ENCODE measurements at places on chromosomes 4 and X. TPM values are rescaled to one million over a fixed set of nuclear protein-coding genes. Genes with fewer than 3 reads are reported as not detected.

Gene ADGRG4
- polyA plus RNA-seq: not detected

Gene GRSF1
- 39.6 TPM for polyA plus RNA-seq

Gene STATH
- not detected for polyA plus RNA-seq

Gene STK32B
- 0.24 TPM for polyA plus RNA-seq

Gene SORCS2
- 1.1 TPM for polyA plus RNA-seq

Gene ALB
- 0.08 TPM for polyA plus RNA-seq

Gene PLP2
- polyA plus RNA-seq: 453 TPM

Gene AFP
- not detected for polyA plus RNA-seq

Gene OTUD6A
- not detected for polyA plus RNA-seq

Gene PNMA6A
- polyA plus RNA-seq: 0.04 TPM
